Retinal pigment epithelial cell (primary cell): ENCODE measurements at places on chromosomes 1 and 21.

- no peak for DNase-seq
Measured at GRCh38 chr1:172929006-172929405, 121.7 kb downstream of the TNFSF18 start.

GRCh38 chr21:39611551-39612190, 1.1 kb upstream of the B3GALT5 start:
- no peak for DNase-seq

- DNase-seq, result no peak
Measured at GRCh38 chr1:108521990-108522393, 37.9 kb upstream of the EEIG2 start.

- no peak for DNase-seq
Measured at GRCh38 chr1:235527196-235527814, 23.1 kb upstream of the B3GALNT2 start.

DNA sequence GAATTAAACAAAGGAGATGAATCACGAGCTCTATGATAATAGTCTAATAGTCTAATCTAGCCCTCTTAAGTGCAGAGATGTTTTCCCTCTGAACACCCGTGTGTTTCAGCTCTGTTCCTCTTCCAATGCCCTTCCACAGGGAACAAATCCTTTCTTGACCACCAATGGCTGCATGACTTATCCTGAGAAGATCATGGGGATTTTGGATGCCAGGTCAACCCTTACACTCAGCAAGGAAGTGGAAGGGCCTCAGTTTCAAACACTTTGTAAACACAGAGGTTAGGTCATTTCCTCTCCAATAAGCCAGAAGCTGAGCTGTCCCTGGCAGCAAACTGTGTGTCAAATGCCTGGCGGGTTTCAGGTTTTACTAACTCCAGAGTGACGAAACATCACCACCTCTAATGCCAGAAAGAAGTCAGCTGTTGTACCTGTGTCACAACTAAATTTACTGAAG, 200.0 kb downstream of the GABPA start:
- peak; percentile 84 for DNase-seq

DNA sequence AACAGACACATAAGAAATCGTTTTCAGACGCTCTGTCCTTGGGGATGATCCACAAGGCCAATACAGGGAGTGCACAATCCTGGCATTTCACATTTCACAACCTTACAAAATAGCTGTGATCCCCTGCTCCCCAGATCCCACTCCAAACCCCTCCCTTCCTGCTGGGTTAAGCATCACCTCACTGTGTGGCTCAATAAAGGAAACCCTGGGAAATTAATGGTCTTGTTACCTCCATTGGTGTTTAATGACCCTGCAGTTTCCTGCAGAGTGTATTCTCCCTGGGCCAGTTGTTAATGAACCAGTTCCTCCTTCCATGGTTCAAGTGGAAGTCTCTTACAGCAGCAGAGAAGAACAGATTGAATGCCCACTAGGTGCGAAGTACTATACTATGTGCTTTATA, 334.7 kb downstream of the OMA1 start:
- DNase-seq, result no peak

DNA sequence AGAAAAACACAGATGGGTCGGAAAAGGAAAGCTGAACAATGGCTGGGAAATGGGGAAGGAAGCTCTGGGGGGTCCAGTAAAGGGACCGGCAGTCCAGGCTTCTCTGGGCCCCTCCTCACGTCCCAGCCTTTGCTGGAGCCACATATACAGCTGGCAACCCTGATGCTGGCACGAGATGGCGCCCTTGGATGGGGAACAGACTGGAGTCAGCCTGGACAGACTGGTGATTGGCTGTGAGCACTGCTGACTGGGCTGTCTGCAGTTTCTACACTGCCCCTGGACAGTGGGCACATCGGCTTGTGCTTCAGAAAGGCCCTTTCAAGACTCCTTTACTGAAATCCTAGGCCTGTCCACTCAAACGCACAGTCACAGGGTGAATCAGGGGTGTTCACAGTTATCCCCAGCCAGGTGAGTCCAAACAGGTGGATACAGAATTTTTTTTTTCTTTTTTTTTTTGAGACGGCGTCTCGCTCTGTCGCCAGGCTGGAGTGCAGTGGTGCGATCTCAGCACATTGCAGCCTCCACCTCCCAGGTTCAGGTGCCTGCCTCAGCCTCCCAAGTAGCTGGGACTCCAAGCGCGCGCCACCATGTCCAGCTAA, 31.1 kb upstream of the ZBTB40 start:
- DNase-seq, result peak; percentile 25

DNA sequence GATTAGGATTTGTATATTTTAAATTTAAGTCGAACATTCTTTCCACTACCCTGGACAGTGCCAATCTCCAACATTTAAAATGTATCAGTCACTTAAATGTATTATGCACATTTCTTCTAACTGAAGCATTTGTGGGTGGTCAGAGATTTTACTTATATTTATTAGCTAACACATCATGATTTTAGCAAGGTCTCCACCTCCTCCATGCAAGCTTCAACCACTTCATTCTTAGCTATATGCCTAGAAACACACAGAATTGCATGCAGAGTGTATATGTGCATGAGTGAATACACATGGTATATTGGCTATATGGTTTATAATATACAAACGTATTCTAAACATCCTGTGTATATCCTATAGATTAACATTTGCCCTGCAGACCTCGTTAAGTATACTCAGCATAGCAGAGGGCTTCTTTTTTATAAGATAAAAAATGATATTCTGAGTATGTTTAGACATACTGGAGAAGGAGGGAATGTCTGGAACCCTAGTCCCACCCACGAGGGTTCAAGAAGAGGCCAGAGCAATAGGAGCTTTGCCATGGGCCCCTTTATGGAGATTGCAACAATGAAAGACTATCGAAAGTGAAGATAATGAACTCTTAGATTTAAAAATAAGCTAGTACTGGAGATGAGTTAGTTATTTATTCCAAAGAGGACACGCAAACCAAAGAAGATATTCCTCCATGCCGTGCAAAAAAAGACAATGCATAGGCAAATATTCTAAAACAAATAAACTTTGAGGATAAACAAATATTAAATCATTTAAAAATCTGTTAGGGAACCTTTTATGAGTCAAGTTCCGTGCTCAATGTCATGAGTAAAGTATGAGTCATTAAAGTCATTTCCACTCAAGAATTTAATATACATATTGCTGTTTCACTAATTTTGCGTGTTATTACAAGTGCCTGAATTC, 480.4 kb downstream of the SIPA1L2 start:
- DNase-seq, result no peak

DNA sequence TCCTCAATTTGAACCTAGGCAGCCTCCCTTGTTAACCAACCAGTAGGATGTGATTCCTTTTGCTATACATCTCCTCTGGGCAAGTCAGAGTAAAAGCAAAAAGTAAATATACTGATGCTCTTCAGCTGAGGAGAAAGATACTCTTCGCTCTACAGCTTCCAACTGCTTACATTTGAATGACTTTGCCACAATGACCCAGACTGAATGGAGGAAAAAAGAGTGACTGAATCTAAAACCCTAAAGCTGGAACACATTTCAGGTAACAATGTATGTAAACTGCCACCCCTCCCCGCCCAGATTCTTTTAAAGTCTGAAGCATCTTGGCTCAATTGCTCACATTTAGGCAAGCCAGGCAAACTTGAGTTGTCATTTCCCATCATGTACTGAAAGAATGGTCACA, 46.1 kb downstream of the SLC16A1 start:
- no peak for DNase-seq

GRCh38 chr1:168897249-168897648, 168.2 kb upstream of the DPT start:
- no peak for DNase-seq

- no peak for DNase-seq
Measured at GRCh38 chr1:42657201-42657600, 1.0 kb upstream of the PPIH start.

- no peak for DNase-seq
Measured at GRCh38 chr1:8004113-8004802, 21.9 kb downstream of the ERRFI1 start.
